Stimulated activated CD8-positive, alpha-beta memory T cell treated with anti-CD3 and anti-CD28 coated beads, Interleukin-4, amount 100 ng/mL, for 48 hours (primary cell): ENCODE measurements at places on chromosomes 3 and 15.

DNA sequence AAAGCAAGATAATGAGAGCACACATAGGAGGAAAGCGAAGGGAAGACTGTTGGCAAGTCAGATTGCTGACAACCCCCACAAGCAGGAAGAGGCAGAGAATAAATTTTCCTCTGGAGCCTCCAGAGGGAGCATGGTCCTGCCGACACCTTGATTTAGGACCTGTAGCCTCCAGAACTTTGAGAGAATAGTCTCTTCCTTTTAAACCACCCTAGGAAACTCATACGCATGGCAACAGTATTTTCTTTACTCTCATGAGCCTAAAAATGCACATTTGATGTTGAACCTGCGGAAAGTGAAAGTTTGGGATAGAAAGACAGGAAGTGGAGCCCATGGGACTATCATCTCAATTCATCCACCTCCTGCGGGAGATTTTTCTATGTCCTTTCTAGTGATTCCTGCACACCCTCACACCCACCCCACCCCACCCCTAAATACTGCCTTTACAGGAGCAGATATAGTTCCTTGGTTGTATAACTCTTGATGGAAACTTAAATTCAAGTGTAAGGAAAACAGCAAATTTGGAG lies 116.7 kb upstream of the LPP start:
- no peak for DNase-seq

- no peak for DNase-seq
Measured at GRCh38 chr3:31636694-31637442, 104.1 kb downstream of the STT3B start.

- peak; percentile 62 for DNase-seq
Measured at GRCh38 chr3:196166741-196167140, 44.5 kb downstream of the ZDHHC19 start.

- DNase-seq: peak; percentile 64
Measured at GRCh38 chr3:196073255-196073753, 8.6 kb downstream of the TFRC start.

GRCh38 chr3:188523291-188523690 lies 369.3 kb downstream of the LPP start:
- DNase-seq: no peak

GRCh38 chr15:47292638-47293190 lies 424.6 kb upstream of the SEMA6D start:
- no peak for DNase-seq

DNA sequence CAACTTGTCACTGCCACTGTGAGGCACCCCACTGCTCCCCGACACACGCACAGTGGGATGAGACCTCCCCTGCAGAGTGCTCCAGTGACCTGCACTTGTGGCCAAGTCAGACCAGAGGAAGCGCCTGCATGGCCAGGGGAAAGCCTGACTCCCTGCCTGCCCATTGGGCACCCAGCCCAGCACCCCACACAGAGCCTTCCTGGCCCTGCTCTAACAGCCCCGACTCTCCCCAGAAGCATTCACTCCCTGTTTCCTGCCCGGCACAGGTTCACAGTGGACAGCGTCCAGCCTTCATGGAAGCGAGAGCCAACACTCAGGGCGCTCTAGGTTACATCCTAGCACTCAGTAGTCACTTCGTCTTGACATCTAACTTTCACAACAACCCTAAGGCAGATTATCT lies 27.8 kb downstream of the RBPMS2 start:
- no peak for DNase-seq

DNA sequence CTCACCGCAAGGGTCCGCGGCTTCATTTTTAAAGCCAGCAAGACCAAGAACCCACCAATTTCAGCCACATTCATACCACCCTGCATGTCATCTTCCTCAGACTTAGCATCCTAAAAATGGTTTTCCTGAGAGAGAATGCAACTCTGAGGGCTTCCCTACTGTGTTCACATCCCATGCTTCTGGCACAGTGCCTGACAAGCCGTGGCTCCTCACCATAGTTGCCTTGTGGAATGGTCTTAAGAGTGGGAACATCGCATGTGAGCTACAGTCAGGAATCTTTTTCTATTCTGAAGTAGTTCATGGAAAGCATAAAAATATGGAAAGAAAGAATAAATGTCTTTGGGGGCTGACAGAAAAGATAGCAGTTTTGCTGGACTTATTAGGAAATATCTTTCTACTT lies 120.3 kb downstream of the RAP2B start:
- DNase-seq: no peak

DNA sequence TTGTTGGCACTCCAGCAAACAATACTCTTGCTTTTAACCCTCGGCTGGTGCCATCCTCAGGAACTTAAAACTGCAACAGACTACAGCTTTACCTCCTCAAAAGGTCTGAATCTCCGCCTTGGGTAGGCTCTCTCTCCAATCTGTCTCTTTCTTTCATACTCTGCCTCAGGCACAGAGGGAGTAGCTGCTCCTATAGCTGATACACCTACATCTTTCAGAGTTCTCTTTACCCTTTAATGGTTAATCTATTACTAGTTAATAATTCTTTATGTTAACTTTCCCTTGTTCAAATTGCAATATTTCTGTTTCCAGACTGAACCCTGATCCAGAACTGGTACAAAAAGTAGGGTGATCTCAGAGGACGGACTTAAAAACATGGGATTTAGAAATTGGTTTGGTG lies 66.2 kb downstream of the MAP4 start:
- DNase-seq: no peak

DNA sequence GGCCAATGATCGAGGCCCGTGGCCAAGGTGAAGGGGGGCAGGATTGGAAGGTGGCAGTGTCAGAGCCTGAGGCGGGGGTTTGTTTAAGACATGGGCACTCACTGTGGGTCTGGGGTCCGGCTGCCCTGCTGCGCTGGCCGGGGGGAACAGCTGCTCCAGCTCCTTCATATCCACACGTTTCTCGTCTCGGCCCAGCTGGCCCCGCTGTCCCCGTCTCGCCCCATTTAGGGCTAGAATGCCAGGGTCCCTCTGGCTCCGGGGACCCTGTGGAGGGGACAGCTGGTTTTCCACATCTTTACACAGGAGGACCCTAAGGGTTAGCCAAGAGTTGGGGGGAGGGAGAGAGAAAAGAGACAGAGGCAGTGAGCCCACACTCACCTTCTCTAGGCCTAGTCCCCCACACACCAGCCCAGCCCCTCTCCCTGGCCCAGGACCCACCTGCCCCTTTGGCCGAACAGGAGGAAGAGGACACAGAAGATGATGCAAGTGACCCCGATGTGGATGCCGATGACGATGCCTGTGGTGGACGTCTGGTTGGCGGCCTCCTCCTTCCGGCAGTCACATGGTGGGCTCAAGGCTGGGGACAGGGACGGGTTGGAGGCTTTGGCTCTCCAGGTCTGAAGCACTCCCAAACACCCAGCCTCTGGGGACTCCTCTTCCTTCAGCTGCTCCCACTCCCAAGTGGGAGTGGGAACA lies 25.0 kb downstream of the RNU5B-1 start:
- DNase-seq: no peak

GRCh38 chr3:134801204-134801958 lies 6.3 kb downstream of the EPHB1 start:
- DNase-seq: no peak

- no peak for DNase-seq
Measured at GRCh38 chr3:157586293-157586692, 83.1 kb upstream of the VEPH1 start.

GRCh38 chr15:96334705-96335410 lies 4.4 kb downstream of the NR2F2 start:
- no peak for DNase-seq

DNA sequence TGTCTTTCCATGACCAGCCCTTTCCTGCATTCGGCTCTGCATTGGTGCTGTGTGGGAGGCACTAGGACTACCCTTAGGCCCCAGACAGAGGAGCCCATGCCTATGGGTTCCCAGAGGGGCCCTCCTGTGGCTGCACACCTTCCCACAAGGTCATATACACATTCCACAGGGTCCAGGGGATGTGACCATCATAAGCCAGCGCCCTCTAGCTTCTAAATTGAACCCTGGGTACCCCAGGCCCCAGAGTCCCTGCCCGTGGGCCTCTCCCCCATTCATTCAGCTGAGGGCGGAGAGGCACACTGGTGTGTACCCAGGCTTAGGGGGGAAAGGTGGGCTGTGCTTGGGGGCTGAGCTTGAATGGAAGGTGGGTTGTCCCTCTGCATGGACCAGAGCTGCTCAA lies 10.2 kb upstream of the SLC6A6 start:
- DNase-seq: no peak

GRCh38 chr3:195766671-195767070 lies 45.1 kb downstream of the MUC4 start:
- DNase-seq: no peak

DNA sequence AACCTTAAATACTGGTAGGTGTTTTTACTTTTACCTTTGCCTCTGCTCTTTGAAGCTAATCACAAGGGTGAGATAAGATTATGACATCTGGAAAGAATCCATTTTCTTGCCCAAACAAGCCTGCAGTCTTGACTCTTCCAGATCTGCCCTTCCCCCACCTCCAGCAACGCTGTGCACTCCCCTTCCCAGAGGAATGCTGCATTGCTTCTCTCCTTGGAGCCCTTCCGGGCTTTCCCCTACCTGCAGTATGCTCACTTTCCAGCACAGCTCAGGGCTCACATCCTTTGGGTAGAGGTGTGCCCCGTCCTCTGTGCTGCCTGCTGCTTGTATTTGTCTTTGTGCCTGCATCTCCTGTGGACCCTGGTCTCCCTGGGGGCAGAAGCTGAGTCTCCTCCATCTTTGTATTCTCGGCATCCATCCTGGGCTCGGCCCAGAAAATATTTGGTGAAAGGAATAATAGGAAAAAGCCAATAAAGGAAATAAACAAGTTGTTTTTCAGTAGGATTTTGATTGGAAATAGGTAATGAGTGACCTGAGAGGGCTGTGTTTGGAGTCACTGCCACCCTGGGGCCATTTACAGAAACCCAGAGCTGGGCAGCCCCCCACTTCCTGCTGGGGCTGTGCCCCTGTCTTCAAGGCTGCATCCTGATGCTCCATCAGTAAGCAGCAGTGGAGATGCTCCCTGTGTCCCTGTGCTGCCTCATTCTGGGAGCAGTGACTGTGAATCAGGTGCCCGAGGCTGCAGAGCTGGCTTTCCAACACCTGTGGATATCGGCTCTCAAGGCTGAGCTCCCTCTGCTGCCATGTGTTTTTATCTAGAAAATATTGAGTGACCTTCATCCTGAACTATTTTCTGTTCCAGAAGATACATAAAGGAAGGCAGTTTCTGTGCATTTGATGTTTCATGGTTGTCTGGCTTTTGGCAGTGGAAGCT lies 117.5 kb downstream of the EEFSEC start:
- no peak for DNase-seq
